ENCODE measurements at places on chromosomes 5 and 9.

GRCh38 chr5:165004175-165004574 is 1498.8 kb downstream of the MAT2B start:
- no peak for DNase-seq

GRCh38 chr5:122192497-122193496 is 63.5 kb downstream of the ZNF474 start:
- DNase-seq, result no peak

- no peak for DNase-seq
These were observed 47.9 kb upstream of the SMAD5 start for GRCh38 chr5:136084698-136085097.

DNA sequence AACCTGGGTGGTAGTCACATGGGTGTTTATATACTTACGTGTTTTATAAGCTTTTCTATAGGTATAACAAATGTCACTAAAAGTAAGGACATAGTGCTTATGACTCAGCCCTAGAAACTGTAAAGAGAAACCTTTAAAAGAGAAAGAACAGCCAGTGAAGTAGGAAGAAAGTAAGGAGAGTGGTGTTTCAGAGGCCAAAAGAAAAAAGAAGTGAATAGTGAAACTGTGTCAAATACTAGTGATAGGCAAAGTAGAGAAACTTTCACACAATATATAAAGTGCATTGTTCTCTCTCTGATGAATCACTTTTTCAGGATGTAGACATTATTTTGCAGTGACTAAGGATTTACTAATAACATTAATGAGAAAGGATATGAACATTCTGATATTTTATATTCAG is 74.2 kb upstream of the SUSD1 start:
- no peak for DNase-seq

- no peak for DNase-seq
These were observed 122.3 kb downstream of the PAX5 start for GRCh38 chr9:36911601-36912412.

- DNase-seq, result no peak
These were observed 17.6 kb downstream of the CAMK2A start for GRCh38 chr5:150271923-150272322.

- DNase-seq, result no peak
These were observed 23.9 kb upstream of the PPP2CA start for GRCh38 chr5:134249469-134250379.

GRCh38 chr9:101628173-101628572 is 33.4 kb upstream of the PPP3R2 start:
- no peak for DNase-seq

GRCh38 chr5:136058039-136058971 is 29.5 kb downstream of the TGFBI start:
- no peak for DNase-seq

GRCh38 chr5:127609011-127609410 is 39.9 kb upstream of the CTXN3 start:
- DNase-seq, result no peak

- no peak for DNase-seq
These were observed 60.0 kb downstream of the MAP1B start for GRCh38 chr5:72167257-72167656.

DNA sequence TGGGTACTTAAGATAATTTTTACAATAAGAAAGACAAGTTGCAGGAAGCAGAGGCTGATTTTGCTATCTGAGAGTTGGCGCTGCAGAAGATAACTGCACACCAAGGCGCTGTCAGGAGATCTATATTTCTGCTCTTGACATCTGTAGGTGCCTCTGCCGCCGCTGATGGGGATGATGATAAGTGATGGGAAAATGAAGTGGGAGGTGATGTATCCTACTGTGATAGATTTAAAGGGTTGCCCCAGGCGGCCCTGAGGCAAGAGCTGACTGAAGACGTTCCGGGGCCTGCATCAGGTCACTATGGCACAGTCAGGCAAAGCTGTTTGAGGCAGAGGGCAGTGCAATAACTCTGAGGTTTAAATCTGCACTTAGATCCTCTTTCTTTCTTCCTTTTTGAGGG is 78.1 kb downstream of the SNCAIP start:
- no peak for DNase-seq

- DNase-seq, result no peak
These were observed 55.3 kb downstream of the RANBP17 start for GRCh38 chr5:170917113-170917512.

DNA sequence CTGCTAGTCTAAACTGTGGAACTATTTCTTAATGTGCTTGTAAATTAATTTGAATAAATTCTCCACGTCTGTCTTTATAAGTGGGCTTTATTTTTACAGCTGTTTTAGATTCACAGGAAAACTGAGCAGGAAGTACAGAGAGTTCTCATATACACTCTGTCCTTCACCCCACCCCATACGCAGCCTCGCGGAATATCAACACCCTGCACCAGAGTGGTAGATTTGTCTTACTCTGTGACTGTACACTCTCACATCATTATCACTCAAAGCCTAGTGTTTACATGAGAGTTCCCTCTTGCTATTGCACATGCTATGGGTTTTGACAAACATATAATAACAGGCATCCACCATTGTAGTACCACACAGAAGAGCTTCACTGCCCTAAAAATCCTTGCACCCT is 179.7 kb upstream of the DAB2 start:
- DNase-seq, result no peak

DNA sequence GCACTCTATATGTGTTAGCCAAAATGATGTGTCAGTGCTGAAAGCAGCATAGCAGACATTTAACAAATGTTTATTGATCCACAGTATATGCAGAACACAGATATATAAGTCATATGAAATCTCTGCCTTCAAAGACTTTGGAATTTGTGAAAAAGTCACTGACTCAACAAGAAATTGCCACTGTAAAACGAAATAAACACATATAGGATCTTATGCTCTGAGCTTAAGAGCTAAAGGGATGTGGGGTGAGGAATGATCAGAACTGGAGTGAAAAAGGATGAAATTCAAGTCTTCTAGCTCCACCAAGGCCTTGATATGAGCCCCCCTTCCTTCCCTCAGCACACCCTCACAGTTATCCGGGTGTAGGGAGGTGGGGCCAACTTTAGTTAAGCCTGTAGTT is 49.9 kb downstream of the PLAC8L1 start:
- no peak for DNase-seq

GRCh38 chr9:120914396-120914795 is 12.2 kb downstream of the TRAF1 start:
- no peak for DNase-seq

GRCh38 chr5:104241046-104241445 is 678.5 kb upstream of the NUDT12 start:
- no peak for DNase-seq

- DNase-seq, result no peak
These were observed 22.2 kb downstream of the FBXL7 start for GRCh38 chr5:15522187-15522520.

GRCh38 chr9:37727013-37727412 is 26.6 kb upstream of the TRMT10B start:
- DNase-seq, result no peak

DNA sequence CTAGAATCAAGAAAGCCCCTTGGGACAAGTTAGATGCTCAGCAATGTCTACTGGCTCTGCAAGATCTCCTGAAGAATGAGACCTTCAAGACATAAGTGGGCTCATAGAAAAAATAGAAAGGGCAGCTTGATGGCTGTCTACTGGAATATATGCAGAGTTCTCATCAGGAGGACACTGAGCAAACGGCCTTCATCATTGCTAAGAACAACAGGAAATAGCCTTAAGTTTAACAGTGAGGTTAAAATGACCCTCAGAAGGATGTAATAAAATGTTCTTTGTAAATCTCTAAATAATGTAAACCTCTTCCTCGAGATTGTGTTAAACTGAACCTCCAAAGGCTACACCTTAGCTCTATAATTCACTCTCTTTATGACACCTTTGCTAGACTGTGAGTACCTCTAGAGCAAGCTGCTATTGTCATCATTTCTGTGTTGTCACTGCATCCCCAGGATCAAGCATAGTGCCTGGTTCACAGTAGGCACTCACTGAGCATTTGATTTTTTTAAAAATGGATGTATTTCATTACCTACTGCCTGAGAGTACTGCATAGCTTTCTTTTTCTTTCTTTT is 22.2 kb upstream of the LHFPL2 start:
- DNase-seq, result no peak

DNA sequence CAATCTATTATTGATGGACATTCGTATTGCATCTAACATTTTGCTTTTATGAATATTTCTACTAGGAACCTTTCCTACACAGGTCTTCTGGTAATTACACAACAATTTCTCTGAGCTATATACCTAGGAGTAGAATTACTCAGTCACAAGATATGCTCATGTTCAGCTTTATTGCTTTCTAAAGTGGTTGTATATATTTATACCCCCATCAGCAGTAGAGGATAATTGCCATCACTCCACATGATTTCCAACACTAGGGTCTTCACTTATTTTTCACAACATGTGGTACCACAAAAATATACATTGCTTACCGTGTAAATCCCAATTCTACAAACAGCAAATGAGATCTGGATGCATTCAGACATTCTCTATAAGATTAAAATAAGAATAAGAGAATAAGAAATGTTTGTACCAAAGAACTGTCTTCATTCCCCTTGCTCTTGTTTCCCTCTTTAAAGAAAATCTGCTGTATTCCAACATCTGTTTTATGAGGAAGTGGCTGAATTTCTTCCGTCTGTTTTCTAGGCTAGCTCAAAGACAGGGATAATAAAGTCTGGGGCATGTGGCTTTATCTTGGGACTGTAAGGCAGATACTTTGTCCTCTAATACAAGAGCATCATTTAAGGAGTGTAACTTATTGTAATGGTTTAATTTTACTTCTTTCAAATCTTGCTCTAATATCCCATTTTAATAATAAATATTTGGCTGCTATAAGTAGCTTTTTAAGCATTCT is 28.2 kb downstream of the ARL15 start:
- DNase-seq, result no peak

DNA sequence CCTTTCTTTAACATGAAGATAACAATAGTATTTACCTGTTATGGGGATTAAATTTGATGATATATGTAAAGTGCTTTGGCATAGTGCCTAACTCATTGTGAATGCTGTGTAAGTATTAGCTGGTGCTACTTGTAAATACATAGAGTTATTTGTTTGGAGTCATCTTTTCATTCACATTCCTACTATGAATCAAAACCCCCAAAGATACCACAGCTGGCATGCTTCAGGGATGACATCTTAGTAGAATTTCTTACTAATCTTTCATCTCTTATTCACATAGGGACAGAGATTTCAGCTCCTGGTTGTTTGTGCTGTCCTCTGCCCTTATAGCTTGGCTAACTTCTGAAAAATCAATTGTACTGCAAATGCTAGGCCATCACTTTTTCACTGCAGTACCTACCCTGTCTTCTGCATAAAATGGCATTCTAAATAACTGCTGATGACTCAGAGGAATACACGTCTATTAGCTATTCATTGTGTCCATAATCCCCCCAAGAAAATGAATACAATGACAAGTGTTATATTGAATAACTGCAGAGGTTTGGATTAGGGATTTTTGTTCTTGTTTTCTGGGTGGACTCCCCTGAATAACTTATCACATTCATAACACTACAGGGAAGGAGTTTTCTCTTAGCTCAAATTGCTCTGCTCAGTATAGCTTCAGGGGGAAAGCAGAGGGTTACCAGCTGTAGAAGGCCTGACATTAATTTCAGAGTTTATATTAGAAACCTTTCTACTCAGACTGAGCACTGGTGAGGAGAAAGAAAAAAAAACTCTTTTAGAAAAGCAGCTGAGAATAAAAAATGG is 192.2 kb upstream of the C9orf72 start:
- no peak for DNase-seq

GRCh38 chr5:64269164-64269563 is 103.5 kb downstream of the RNF180 start:
- no peak for DNase-seq

DNA sequence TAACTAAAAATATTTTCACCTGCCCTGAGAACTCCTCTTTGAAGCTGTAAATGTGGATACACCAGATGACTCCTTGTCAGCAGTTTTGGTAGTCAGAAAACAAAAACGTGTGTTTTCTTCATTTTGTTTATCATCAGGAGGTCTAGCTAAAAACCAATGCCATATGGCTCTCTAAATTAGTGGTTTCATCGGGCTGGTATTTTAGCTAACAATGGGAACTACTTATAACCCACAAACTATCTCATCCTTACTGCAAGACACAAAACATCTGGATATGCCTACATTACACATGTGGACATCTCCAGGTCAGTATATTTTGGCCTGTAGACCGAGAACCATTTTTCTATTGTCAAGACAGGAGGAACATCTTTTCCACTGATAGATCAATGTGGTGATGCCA is 56.2 kb downstream of the GAS1 start:
- no peak for DNase-seq

GRCh38 chr9:124389146-124389939 is 25.9 kb downstream of the PSMB7 start:
- DNase-seq, result no peak

- DNase-seq, result no peak
These were observed 96.3 kb downstream of the UNC13B start for GRCh38 chr9:35257986-35258659.

- no peak for DNase-seq
These were observed 778 bp downstream of the TRIM41 start for GRCh38 chr5:181223729-181224389.

DNA sequence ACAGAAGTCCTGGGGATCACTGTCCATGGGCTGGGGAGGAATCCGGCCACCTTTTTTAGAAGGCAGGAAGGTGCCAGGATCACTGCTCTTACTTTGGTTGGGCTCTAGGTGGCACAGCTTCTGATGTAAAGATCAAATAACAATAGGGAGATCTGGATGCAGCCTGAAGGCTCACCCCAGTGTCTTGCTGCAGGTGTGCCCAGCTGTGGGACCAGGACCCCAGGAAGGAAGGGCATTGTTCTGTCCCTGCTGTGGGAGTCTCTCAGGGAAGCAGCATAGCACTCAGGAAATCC is 69.6 kb downstream of the DAB2IP start:
- DNase-seq, result no peak

- DNase-seq, result no peak
These were observed 15.2 kb upstream of the PHYKPL start for GRCh38 chr5:178247481-178248456.

DNA sequence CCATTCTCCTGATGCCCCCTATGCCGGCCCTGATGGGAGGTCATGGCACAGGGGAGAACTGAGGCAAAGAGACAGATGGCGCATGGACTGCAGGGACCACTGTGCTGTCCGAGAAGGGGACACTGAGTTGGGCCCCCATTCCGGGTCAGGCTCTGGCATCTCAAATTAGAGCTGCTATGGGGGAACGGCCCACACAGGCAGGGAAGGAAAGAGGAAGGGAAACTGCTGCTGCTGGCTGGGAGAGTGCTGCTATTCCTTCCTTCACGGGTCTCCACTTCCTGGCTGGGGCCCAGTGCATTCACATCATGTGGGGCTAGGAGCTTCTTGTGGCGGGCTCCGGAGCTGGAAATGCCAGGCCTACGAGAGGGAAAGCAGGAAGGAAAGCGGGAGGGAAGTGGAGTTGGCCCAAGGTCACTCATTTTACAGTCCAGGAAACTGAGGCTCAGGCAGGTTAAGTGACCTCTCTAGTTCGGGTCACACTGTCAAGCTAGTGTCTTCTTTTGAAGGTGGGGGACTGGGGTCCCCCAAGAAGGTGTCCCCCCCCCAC is 1.3 kb upstream of the CARD19 start:
- no peak for DNase-seq

GRCh38 chr5:23014266-23014665 is 161.1 kb upstream of the CDH12 start:
- no peak for DNase-seq
